Activated T-helper 1 cell treated with Interleukin-2 at 50 U/mL for 16 hours (primary cell): ENCODE measurements at places on chromosomes 12 and 14.

- no peak for DNase-seq
Observed at GRCh38 chr12:131210506-131211339, 257.0 kb downstream of the ADGRD1 start.

- no peak for DNase-seq
Observed at GRCh38 chr14:58870961-58871360, 233.2 kb downstream of the DACT1 start.

- no peak for DNase-seq
Observed at GRCh38 chr14:104245075-104245474, 106.7 kb downstream of the KIF26A start.

DNA sequence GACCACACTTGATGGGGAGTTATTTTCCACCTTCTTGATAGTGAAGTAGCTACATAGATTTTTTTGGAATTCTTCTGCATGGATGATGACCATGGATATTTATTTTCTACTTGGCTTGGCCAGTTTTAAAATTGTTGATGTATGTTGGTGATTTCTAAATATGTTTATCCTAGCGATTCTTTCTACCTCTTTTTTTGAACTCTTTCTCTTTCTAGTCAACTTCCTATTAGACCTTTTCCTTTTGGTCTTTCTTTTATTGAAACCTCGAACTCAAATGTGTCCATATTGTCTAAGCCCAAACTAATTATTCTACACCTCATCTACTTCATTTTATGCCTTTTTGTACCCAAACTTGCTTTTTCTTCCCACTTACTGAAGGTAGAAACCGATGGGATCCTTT, 37.0 kb downstream of the CCDC91 start:
- DNase-seq = no peak

GRCh38 chr14:94631536-94632304, 19.5 kb downstream of the SERPINA3 start:
- no peak for DNase-seq

- DNase-seq = no peak
Observed at GRCh38 chr12:49974677-49975317, 2.0 kb downstream of the AQP6 start.

DNA sequence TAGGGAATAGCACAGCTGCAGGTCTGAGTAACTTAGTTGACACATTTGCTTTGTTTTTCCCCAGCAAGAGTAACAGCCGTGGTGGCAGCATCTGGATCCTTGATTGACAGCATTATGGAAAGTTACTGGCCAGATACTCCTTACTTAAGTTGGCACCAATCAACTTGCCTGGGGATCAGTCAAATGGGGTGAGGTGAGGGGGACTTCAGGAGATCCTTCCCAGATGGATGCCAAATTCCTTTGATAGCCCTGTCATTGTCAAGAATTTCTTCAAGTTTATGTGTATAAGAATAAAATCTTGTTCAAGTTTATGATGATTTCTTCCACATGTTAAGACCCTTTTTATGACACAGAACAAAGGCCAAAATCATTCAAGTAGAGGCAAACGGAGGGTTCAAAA, 618.4 kb downstream of the SLC6A15 start:
- DNase-seq = no peak

GRCh38 chr14:105641075-105641937, 114.9 kb downstream of the TMEM121 start:
- no peak for DNase-seq

DNA sequence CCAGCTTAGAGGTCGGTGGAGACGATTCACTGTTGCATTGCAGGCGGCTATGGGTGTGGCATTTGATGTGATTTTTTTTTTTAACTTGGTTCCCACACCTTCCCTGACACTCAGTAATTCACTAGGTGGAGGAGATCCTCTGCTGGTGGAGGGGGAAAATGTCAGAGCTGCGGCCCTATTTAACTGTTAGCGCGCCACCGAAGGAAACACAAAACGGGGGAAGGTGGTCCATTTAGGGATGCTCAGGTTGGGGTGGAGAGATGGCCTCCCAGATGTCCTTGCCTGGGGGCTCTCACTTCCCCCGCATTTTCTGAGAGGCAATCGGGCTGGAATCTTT, 4.3 kb upstream of the HOXC12 start:
- DNase-seq = no peak

DNA sequence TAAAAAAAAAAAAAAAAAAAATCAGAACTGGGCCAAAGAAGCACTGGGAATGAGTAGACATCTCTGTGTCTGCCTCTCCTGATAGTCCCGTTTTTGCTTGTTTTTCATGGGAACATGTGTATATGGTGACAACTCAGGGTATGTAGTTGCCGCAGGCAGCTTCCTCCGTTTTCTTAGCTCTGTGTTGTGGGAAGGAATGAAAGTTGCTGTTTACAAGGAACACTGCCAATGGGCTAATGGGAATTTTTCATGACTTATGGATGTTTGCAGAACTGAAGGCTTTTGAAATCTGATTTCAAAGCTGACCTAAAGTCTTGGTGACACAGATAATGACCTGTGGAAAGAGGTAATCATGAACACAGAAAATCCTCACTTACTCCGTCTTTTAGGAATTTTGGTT, 146.4 kb upstream of the BTG1 start:
- DNase-seq = no peak

DNA sequence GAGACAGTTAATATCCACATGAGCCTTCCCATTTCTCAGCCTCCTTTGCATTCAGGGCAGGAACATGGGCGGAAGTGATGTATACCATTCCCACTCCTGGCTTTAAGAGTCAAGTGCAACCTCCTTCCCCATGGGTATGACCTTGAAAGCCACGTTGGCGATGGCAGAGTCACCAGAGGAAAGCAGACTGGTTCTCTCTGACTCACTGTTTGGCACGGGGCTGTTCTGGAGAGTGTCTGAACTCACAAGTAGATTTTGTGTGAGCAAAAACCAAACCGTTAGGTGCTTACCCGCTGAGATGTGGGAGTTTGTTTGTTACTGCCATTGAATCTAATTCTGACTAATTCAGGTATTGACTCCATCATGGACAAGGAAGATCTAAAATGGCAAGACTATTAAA, 36.7 kb upstream of the PZP start:
- DNase-seq = no peak

DNA sequence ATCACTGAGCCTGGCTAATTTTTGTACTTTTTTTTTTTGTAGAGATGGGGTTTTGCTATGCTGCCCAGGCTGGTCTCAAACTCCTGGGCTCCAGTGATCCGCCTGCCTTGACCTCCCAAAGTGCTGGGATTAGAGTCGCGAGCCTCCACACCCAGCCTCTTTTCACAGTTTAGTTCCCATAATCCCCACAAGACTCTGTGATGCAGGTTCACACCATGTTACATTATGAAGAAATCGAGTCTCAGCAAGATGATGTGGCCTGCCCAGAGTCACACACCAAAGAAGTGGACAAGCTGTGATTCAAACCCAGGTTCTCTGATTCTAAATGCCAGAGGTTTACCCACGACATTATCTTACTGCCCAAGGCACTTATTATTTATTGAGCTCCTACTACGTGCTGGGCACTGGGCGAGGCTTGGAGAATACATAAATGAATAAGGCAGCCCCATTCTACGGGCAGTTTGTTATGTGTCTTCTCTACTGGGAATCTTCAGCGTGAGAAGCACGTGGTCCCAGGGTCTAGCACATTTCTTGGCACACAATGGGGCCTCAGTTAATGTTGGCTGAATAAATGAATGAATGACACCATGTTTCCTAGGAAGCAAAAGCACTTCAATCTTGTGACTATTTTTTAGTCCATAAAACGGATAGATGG, 23.5 kb upstream of the OASL start:
- no peak for DNase-seq

- no peak for DNase-seq
Observed at GRCh38 chr12:81416571-81416970, 338.7 kb downstream of the ACSS3 start.

- DNase-seq = no peak
Observed at GRCh38 chr14:24695265-24696241, 61.6 kb upstream of the GZMB start.

DNA sequence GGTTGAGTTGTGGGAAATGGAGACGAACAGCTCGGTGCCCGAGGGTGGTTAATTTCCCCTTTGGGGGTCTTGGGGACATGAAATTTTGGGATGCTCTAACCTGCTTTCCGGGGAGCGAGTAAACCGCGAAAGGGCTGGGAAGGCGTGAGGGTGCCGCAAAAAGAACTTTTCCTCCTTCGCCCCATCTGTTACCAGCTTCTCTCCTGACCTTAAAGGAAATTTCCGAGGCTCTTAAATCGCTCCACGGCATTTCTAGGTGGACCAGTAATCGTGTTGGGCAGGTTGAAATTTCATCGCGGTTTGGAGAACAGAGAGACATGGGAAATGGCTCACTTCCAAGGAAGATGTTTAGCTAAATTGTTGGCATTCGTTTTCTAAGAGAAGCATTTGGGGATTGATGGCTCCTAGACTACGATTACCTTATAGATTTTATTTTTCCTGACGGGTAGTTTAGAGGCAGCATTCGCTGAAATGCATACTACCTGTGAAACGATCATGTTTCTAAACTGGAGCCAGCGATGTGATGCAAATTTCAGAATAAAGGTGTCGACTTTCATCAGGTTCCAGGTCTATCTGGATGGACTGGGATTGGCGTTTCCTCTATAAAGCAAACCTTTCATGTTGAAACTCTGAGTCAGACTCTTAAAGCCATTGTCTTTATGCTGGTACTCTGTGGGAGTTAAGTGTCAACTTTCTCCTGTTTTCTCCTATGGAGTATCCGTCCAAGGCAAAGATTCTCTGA, 414.5 kb downstream of the PCNX1 start:
- DNase-seq = no peak

DNA sequence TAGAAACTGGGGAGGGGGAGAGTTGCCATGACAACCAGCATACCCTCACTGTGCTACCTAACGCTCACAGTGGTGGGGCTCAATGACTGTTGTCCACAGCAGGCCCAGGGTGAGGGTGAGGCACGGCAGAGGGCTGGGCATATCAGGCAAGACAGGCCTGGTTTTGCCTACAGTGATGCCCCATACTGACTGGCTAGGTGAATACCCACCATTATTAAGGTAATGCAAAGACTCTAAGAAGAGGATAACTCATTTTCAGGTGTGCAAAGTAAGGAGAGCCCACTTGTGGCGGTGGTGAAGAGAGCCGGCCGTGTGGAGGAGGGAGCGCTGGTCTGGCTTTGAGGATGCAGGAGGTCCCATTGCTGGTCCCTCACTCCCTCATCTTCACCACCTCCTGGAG, 422.3 kb downstream of the FUT8 start:
- DNase-seq = no peak

DNA sequence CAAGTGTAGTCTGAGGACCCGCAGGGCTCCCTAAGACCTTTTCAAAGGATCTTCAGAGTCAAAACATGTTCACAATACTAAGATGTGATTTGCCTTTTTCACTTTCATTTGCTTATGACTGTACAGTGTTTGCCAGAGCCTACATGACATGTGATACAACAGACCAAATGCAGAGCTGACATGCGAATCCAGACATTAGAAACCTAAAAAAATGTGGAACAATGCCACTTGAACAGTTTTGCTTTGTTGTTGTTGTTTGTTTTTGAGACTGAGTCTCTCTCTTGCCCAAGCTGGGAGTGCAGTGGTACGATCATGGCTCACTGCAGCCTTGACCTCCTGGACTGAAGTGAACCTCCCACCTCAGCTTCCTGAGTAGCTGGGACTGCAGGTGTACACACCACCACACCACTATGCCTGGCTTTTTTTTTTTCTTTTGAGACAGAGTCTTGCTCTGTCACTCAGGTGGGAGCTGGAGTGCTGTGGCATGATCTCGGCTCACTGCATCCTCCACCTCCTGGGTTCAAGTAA, 5.3 kb upstream of the RAB35 start:
- no peak for DNase-seq

DNA sequence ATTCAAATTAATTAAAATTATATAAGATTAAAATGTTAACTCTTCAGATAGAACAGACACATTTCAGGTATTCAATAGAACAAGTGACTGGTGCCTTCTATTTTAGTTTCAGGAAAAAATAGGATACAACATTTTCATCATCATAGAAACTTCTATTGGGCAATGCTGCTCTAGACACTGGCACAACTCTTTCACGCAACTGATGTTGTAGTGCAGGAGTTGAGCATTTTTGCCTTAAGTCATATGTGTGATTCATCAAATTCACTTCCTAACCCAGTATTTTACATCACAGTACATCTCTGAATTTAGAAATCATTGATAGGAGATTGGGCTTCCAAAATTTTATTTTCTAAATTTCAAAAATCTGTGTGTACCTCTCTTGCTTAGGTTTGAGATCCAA, 215.4 kb upstream of the DIO2 start:
- no peak for DNase-seq

- no peak for DNase-seq
Observed at GRCh38 chr14:72574715-72575114, 319.2 kb downstream of the DPF3 start.

DNA sequence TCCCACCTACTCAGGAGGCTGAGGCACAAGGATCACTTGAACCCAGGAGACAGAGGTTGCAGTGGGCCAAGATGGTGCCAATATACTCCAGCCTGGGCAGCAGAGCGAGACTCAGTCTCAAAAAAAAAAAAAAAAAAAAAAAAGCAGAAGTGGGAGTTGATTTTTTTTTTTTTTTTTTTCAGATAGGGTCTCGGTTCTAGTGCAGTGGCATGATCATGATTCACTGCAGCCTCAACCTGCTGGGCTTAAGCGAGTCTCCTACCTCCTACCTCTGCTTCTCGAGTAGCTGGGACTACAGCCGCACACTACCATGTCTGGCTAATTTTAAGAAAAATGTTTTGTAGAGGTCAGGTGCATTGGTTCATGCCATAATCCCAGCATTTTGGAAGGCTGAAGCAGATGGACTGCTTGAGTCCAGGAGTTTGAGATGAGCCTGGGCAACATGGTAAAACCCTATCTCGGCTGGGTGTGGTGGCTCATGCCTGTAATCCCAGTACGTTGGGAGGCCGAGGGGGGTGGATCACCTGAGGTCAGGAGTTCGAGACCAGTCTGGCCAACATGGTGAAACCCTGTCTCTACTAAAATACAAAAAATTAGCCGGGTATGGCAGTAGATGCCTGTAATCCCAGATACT, 16.3 kb upstream of the HSP90AA1 start:
- no peak for DNase-seq

DNA sequence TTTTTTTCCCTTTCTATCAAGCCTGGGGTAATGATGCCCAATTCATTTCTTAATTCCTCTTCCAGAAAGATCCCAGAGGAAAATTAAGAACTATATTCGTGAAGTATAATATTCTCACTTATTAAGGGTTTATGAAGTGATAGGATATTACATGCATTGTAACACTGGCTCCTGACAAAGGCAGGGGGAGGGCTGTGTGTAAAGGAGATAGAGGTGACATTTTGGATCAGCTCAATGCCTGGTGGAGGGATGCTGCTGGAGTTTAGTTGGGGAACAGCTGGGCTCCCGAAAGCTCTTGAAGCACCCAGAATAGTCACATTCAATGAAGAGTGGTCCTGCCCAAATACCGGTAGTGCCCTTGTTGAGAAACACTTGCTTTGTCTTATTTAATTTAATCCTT, 774 bp downstream of the SERPINA11 start:
- DNase-seq = no peak

DNA sequence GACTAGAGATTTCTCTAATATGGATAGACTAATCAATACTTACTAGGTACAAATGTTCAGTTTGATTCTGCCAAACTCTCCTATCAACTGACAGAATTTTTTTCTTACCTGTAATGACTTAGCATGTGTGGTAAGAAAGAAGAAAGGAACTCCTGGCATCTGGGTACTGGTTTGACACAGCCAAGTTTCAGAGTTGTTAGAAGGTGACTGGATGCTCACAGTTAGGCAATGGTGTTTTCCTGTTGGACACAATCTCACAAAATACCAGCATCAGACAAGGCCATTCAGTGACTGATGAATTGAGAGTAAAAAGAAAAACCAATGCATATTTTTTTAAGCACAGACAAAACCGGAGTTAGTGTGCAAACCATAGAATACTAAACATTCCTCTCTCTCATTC, 4.2 kb downstream of the MUCL1 start:
- no peak for DNase-seq
